ENCODE measurements at places on chromosomes 1 and 21.

DNA sequence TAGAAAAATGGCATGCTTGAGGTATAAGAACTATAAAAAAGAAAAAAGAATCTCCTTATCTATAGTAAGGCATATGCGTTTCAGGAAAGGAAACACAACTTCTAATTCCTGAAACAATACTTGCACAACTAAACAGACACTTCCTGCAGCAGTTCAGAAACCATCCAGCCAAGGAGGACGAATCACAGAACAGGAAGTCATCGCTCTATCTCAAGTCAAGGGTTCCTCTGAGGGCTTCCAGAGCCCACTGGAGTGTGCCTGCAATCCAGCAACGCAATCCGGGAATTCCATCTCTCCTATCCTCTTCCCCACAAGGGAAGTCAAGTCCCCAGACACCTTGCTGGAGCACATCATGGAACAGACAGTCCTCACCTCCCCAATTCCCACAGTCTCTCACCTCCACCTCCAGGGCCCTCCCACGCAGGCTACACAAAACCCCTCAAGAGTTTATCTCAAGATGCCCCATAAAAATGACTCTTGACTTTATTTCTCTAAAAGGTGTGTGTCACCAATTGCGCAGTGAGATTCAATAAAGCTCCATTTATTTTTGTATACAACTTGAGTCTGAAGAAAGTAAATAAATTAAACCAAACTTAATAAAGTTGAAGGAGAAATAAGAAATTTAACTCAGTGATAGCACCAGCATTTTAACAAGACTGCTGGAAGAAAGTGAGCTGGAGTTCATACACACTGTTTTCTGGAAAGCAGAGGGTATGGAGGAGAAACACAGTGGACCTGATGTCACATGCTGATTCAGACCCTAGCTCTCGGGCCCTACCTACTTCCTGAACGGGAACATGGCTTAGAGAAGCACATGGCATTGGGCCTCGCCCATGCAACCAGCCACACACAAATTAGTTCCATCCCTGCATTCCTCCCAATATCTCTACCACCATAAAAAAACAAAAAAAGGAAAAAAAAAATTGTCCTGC is 39.9 kb downstream of the SIPA1L2 start:
- DNase-seq, result no peak

DNA sequence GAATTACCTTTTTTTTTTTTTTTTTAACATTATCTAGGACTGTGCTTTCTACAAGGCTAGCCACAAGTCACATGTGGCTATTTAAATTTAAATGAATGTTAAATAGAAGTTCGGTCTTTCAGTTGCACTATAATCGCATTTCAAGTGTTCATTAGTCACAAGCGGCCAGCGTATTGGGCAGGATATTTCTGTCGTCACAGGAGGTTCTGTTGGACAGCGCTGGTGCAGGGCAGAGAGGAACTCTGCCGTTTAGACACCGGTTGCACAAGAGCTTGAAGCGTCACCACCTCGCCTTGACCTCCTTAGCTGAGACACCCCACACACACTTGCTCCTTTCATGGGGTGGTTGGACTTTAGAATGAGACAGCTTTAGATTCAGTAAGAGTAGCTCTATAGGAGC is 64.1 kb downstream of the BACE2 start:
- no peak for DNase-seq

GRCh38 chr1:221040101-221040500 is 160.9 kb downstream of the HLX start:
- DNase-seq, result no peak

- no peak for DNase-seq
These were observed 9.1 kb downstream of the AHDC1 start for GRCh38 chr1:27594564-27595510.

DNA sequence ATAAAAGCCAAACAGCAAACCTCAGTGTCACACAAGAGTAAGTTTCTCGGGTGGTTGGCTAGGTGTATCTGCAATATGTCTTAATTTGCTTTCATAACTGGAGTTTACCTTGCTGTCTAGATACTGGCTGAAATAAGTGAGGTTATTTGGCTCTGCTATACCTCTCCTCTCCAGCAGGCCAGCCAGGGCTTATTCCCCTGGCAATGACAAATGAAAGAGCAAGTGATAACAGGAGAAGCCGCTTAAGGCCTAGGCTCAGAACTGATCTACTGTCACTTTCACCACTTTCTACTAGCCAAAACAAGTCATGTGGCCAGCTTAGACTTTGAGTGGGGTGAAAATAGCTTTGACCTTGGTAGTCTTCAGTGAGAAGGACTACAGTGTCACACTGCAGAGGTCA is 4.8 kb upstream of the RPE65 start:
- no peak for DNase-seq

DNA sequence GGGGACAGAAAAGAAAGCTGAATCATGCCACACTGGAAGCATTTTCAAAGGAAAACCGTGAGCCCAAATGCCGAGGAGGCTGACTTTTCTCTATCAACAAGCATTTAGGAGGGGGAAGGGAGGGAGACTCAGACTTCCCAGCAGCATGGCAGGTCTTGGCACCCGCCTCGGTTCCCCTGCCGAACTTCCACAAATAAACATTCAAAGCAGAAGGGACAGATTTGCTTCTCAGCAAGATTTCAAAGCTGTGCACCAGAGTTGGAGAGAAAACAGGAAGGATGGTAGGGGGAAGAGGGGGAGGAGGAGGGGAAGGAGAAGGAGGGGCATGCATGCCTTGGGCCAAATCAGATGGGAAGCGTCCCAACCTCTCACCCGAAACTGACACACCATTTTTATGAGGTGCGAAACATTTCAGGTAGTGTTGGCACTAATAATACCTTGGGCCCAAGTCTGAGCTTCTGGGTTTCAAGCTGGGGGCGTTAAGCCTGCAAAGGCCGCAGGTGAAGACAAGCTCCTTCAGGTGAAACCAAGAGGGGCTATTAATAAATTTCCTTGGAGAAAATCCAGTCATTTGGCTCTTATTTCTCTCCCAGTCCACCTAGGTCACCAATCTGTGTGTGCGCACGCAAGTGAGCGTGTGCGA is 26.4 kb downstream of the ABCA4 start:
- DNase-seq, result no peak

DNA sequence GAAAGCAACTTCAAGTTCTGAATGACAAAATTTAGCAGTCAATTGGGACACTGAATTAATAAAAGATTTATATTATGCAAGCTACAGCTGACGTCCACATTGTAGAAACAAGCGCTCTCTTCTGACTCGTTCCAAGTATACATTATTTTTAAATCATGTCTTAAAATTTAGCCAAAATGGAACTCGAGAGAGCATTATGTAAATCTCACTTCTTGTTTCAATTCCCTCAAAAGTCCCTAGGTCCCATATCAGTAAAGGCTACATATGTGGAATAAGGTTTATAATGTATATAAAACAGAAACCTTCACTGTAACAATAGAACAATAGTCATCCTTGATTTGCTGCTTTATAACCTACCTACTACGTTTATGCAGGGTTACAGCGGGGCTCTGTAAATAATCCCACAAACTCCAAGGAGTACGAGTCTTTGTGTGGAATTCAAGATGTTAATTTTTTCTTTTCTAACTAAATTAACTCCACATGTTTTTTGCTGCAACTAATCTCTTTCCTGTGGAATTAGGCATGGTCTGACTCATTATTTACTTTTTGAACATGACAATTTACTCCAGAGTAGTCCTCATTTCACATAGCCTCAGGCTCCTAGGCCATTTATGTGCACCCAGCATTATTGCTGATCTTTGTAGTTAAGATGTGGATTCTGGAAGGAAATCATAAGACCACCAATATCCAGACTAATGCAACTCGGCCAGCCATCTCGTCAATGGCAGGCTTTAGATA is 785.1 kb downstream of the LTN1 start:
- DNase-seq, result no peak

DNA sequence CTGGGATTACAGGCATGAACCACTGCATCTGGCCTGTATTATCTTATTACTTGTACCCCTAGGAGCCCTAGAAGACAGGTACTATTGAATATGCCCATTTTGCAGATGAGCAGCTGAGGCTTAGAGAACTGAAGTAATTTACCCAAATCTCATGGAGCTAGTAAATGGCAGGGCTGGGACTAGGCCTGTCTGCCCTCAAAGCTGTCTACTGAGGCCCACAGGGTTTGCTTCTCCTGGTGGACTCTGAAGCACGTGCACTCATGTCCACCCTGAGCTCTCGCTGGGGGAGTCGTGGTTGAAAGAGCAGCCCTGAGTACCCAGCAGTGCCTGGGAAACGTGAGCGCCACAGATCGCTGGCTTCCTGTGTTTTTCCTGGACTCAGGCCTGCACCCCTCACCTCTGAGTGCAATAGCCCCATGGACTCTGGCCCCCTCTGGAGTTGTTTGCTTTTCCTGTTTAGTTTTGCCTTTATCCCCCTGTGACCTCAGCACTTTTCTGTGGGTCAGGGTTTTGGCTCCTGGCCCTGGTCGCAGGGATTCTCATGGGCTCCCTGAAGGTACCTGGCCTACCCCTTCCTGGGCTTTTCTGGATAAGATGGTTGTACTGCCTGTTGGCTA is 52.4 kb downstream of the ARHGEF10L start:
- DNase-seq, result no peak

DNA sequence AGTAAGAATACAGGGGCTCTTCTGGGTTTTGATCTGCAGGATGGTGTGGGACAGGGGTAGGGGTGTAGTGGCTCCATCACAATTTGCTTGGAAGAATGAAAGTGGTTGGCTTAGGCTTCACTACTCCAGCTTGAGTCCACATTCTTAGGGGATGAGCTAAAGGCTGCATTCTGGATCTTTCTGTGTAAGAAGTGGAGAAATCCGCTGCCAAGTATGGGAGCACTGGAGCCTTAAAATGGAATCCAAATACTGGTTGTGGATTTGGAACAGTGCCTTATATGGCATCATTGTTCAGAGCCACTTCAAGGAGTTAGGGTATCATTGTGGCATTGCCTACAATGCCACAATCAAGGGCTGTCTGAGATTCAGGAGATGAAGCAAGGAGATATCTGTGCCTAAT is 187.1 kb downstream of the LMO4 start:
- no peak for DNase-seq

DNA sequence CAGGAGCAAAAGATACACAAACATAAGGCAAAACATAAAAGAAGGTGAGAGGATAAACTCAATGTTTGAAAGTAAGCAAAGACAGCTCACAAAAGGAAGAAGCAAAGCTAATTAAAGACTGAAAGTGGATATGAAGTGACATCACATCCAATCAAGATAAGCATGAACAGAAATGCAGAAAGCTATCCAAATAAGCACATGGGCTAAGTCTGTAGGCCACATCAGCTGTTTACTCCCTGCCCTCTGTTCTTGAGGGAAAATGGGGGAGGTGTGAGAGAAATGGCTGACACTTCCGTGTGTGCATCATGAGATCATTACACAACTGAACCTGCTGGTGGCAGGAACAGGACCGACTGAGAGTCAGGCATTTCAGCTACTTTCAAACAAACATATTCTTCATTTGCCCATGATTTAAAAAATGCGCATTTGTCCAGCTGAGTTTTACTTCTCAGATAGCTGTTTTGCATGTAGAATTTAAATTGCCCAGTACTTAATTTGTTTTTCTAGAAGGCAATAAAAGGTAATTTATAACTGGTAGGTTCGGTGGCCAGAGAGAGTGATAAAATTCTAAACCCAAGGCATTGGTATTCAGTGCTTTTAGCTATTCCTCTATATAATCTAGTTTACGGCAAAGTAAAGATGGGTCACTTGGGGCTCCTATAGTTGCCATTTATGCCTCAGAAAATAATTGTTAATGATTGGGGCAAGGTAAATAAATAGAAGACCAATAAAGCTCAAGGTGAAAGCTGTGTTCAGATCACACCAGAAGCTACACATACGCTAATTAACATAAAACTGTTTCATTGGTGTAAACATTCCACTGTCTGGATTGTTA is 27.2 kb upstream of the MAN1A2 start:
- DNase-seq, result no peak

- DNase-seq, result no peak
These were observed 5.1 kb upstream of the HP1BP3 start for GRCh38 chr1:20792196-20792595.

DNA sequence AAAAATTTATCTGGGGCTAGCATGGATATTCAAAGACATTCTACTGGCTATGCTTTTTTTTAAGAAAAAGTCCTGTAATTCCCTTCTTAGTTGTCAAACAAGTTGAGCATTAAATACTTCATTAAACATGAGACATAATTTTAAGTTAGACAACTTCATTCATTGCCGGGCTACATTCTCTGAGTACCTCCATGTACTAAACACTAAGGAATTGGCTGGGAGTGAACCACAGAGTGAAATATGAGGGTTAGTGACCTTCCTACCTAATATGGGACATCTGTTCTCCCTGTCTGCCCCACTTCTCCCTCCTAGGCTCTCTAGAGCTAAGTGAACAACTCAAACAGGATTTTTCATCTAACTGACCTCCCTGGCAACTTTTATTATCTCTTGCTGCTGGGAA is 370.4 kb downstream of the VAV3 start:
- DNase-seq, result no peak

DNA sequence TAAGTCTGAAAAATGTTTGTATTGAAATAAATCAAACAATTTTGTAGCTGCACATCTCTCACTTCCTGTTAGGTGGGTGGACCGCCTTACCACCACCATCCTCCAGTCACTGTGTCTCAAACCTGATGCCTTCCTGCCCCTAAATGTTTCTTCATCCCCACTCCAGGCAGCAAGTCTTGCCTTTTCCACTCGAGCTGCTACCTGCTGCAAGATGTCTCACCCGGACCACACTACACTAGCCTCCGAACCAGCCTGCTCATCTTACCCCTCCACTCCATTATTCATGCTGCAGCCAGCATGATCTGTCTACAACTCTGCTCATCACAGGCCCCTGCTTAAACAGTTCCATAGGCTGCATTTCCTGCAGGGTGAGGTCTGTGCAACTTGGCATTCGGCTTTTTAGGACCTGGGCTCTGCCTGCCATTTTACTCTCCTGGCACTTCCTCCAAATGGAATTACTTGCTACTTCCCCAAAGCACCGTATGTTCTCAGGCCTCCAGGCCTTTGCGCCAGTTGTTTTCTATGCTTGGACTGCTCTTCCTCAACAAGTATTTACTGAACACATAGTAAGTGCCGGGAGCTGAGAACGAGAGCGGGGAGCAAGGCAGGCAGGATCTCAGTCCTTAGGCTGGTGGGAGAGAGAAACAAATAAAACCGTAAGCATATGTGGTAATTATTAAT is 5.2 kb upstream of the SF3A3 start:
- DNase-seq, result no peak

- DNase-seq, result no peak
These were observed 75.8 kb downstream of the FOXJ3 start for GRCh38 chr1:42259059-42259738.

- no peak for DNase-seq
These were observed 28.8 kb upstream of the ZBTB18 start for GRCh38 chr1:244022311-244022710.

- no peak for DNase-seq
These were observed 34.7 kb upstream of the COL6A2 start for GRCh38 chr21:46063227-46063626.
